Panc1 (cell line): ENCODE measurements at places on chromosomes 16 and 17. TPM values are rescaled to one million over a fixed set of nuclear protein-coding genes. Genes with fewer than 3 reads are reported as not detected.

GRCh38 chr16:84672276-84673202 is 24.2 kb downstream of the KLHL36 start:
- peak; percentile 36 for DNase-seq
- H3K27me3 ChIP-seq = no peaks in the 10 kb centered on the region
- H3K36me3 ChIP-seq = no peaks in the 10 kb centered on the region

DNA sequence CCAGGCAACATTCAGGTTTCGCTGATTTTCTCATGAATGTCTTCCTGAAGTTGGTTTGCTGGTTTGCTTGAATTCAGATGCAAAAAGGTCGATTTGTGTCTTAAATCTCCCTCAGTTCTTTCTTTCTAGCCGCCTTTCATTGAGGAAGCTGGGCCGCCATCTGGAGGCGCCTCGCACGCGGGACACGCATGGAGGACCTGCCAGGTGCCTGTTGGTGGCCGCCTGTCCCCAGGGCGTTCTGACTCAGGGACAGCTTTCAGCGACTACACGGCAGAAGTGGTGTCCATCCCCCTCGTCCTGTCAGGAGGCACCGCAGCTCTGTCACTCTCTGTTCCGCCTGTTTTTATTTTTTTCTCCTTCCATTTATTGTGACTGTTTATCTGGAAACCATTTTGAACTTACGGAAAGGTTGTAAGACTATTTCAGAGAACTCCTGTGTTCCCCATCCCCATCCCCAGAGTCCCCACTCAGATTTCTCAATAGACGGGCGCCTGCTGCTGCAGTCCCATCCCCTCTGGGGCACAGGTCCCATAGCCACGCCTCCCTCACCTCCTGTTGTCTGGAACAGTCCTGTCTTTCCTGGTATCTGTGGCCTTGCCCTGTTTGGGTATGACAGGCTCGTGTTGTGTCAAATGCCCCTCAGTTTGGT is 33.2 kb downstream of the COX4I1 start:
- no peak overlapping the region for H3K4me3 ChIP-seq
- peaks cover 5% of the 10 kb centered on the region; the same call in 1 of the 2 replicates for H3K27me3 ChIP-seq
- H3K27ac ChIP-seq = no peak overlapping the region
- no peak for DNase-seq
- no peaks in the 10 kb centered on the region for H3K4me1 ChIP-seq

GRCh38 chr17:52027620-52028295 is 130.8 kb downstream of the CA10 start:
- H3K27me3 ChIP-seq = no peaks in the 10 kb centered on the region
- DNase-seq = peak; percentile 2
- no peak overlapping the region for H3K27ac ChIP-seq
- H3K36me3 ChIP-seq = no peaks in the 10 kb centered on the region
- no peak overlapping the region for H3K4me3 ChIP-seq

GRCh38 chr17:16443511-16444257 is 28.3 kb downstream of the TRPV2 start:
- peaks cover 28% of the 10 kb centered on the region for H3K4me1 ChIP-seq
- H3K27me3 ChIP-seq = no peaks in the 10 kb centered on the region
- H3K4me3 ChIP-seq = no peak overlapping the region
- no peak for DNase-seq

GRCh38 chr16:86826941-86827340 is 248.6 kb downstream of the FOXL1 start:
- no peak overlapping the region; the same call in 1 of the 2 replicates for H3K27ac ChIP-seq
- no peak for DNase-seq
- H3K4me1 ChIP-seq = peaks cover 30% of the 10 kb centered on the region
- H3K27me3 ChIP-seq = no peaks in the 10 kb centered on the region
- no peaks in the 10 kb centered on the region for H3K36me3 ChIP-seq
- no peak overlapping the region for H3K4me3 ChIP-seq

GRCh38 chr17:74241431-74241830 is 28.1 kb downstream of the TTYH2 start:
- H3K4me3 ChIP-seq = no peak overlapping the region
- H3K27ac ChIP-seq = no peak overlapping the region
- no peaks in the 10 kb centered on the region for H3K36me3 ChIP-seq
- DNase-seq = no peak
- no peaks in the 10 kb centered on the region for H3K27me3 ChIP-seq

GRCh38 chr16:57637020-57637419 is 8.6 kb downstream of the ADGRG1 start:
- H3K36me3 ChIP-seq = no peaks in the 10 kb centered on the region
- no peaks in the 10 kb centered on the region for H3K27me3 ChIP-seq
- H3K27ac ChIP-seq = no peak overlapping the region
- H3K4me3 ChIP-seq = no peak overlapping the region

DNA sequence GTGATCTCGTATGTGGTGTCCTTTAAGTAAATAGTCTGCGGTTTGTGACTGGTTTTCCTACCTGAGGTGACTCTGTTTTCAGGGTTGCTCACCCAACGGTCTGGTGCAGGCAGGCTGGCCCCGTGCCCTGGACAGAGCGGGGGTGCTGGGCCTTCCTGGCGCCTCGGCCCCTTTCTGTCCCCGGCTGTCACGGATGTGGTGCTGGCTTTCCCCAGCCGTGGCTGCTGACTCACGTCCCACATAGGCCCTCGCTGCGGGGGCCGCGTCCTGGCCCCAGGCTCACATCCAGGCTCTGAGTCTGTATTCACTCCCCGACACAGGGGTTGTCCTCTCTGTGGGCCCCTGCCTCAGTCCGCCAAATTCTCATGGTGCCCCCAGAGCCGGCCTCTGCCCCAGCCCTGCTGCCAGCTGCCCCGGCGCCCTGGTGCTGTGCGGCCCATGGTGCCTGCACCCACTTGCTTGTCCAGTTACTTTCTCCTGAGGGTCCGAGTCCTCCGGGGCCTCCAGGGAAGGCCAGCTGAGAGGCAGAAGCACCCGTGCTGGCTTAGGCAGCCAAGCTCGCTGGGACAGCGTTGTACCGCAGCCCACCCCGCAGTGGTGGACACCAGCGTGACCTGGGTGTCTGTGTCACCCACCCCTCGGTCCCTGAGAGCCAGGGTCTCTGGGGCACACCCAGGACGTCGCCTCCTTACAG is 5.9 kb downstream of the CHMP6 start:
- no peak overlapping the region for H3K27ac ChIP-seq
- no peak overlapping the region for H3K4me3 ChIP-seq
- no peaks in the 10 kb centered on the region for H3K27me3 ChIP-seq
- H3K36me3 ChIP-seq = no peaks in the 10 kb centered on the region
- no peak for DNase-seq

DNA sequence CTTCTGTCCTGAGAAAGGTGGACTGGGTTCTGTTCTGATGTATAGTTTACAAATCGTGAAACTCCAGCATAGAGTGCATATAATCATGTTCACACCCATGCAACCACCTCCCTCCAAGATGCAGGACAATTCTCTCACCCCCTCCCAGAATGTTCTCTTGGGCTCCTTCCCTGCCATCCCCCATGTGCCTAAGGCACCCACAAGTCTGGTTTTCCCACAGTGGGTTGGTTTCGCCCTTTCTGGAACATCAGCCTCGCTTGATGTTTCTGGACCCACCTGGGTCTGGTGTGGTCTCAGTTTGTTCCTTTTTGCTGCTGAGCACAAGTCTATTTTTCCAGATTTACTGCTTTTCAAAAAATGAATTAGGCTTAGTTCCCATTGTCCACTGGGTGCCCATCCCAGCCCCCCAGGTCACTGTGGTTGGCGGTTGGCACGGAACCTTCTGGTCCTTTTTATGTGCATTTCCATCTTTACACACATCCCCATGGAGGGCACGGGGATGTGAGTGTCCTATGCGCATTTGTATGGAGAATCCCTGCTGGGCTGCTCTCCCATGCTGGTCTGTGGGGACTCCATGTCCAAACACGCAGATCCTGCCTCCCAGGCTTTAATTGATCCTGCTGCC is 19.0 kb downstream of the MAP2K3 start:
- no peaks in the 10 kb centered on the region for H3K4me1 ChIP-seq
- H3K36me3 ChIP-seq = no peaks in the 10 kb centered on the region
- no peak for DNase-seq
- no peak overlapping the region for H3K27ac ChIP-seq
- no peak overlapping the region for H3K4me3 ChIP-seq
- H3K27me3 ChIP-seq = no peaks in the 10 kb centered on the region

- no peak overlapping the region for H3K4me3 ChIP-seq
- DNase-seq = no peak
- H3K27me3 ChIP-seq = no peaks in the 10 kb centered on the region
- H3K4me1 ChIP-seq = peaks cover 38% of the 10 kb centered on the region
- no peak overlapping the region for H3K27ac ChIP-seq
These were observed 42.9 kb downstream of the PAFAH1B1 start for GRCh38 chr17:2636169-2636930.

GRCh38 chr17:59432657-59433056 is 101.2 kb downstream of the YPEL2 start:
- no peaks in the 10 kb centered on the region for H3K4me1 ChIP-seq
- H3K27me3 ChIP-seq = no peaks in the 10 kb centered on the region; the same call in 1 of the 2 replicates
- H3K27ac ChIP-seq = no peak overlapping the region
- H3K36me3 ChIP-seq = no peaks in the 10 kb centered on the region

GRCh38 chr17:67358612-67359011 is 7.8 kb downstream of the PSMD12 start:
- H3K27me3 ChIP-seq = no peaks in the 10 kb centered on the region
- H3K4me1 ChIP-seq = 0 out of 2 replicates have a peak, but pooled peaks cover 2% of the 10 kb centered on the region
- DNase-seq = no peak
- H3K4me3 ChIP-seq = no peak overlapping the region
- H3K36me3 ChIP-seq = peaks cover 12% of the 10 kb centered on the region
- no peak overlapping the region for H3K27ac ChIP-seq

DNA sequence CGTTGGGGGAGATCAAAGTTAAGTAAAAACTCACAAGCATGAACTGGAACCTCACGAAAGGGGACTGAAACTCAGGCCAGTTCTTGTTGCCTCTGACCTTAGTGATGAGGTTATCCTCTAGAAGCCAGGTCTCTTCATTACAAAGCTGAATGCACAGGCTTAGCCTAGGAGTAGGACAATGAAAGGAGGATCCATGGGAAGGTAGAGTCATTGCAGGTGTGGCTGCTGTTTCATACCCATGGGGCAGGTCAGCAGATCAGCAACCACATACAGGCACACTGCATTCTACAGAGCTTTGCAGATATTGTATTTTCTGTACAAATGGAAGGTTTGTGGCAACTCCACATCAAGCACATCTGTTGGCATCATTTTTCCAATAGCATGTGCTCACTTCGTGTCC is 341.3 kb upstream of the SOX9 start:
- no peaks in the 10 kb centered on the region; the same call in 1 of the 2 replicates for H3K27me3 ChIP-seq
- no peak for DNase-seq
- no peaks in the 10 kb centered on the region for H3K4me1 ChIP-seq
- no peaks in the 10 kb centered on the region for H3K36me3 ChIP-seq
- no peak overlapping the region for H3K27ac ChIP-seq

GRCh38 chr17:61496174-61496956 is 44.1 kb downstream of the TBX4 start:
- no peak for DNase-seq
- peak overlapping the region; percentile 48; the same call in 1 of the 2 replicates for H3K27ac ChIP-seq
- no peaks in the 10 kb centered on the region for H3K36me3 ChIP-seq
- no peaks in the 10 kb centered on the region for H3K27me3 ChIP-seq

DNA sequence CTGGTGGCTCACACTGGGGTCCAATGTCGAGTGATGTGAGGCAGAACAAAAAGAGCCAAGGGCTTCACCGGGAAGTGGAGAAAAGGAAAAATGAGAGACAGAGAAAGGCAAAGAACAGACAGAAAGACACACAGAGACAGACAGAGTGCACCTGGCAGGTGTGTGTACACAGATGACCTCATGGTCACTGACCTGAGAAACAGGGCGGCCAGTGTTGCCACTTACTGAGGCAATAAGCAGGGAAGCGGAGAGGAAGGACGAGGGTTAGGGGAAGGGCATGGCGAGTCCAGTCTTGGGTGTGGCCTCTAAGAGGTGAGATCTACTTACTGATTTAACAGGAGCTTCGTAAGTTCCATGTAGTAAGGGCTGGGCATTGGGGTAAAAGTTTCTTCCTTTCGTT is 7.5 kb downstream of the GINS2 start:
- H3K4me1 ChIP-seq = no peaks in the 10 kb centered on the region
- peaks cover 4% of the 10 kb centered on the region for H3K36me3 ChIP-seq
- DNase-seq = no peak
- H3K27ac ChIP-seq = no peak overlapping the region
- H3K4me3 ChIP-seq = no peak overlapping the region

- no peaks in the 10 kb centered on the region for H3K27me3 ChIP-seq
- H3K27ac ChIP-seq = peak overlapping the region; percentile 34; the same call in 1 of the 2 replicates
- H3K4me1 ChIP-seq = peaks cover under 1% of the 10 kb centered on the region
- DNase-seq = no peak
These were observed 4.5 kb downstream of the HERPUD1 start for GRCh38 chr16:56936491-56936890.

GRCh38 chr16:85209526-85210121 is 97.4 kb upstream of the CIBAR2 start:
- H3K27ac ChIP-seq = no peak overlapping the region
- no peak overlapping the region for H3K4me3 ChIP-seq
- H3K27me3 ChIP-seq = no peaks in the 10 kb centered on the region
- no peak for DNase-seq
- H3K36me3 ChIP-seq = no peaks in the 10 kb centered on the region
- peaks cover 23% of the 10 kb centered on the region for H3K4me1 ChIP-seq

- H3K27me3 ChIP-seq = peaks cover 16% of the 10 kb centered on the region
- peaks cover 8% of the 10 kb centered on the region; the same call in 1 of the 2 replicates for H3K4me1 ChIP-seq
These were observed 34.1 kb downstream of the CDK5R1 start for GRCh38 chr17:32520737-32521404.

GRCh38 chr16:66639091-66639885 is 34.8 kb downstream of the CMTM3 start:
- H3K4me3 ChIP-seq = no peak overlapping the region
- DNase-seq = no peak
- H3K4me1 ChIP-seq = no peaks in the 10 kb centered on the region
- H3K27me3 ChIP-seq = no peaks in the 10 kb centered on the region
- no peaks in the 10 kb centered on the region for H3K36me3 ChIP-seq

DNA sequence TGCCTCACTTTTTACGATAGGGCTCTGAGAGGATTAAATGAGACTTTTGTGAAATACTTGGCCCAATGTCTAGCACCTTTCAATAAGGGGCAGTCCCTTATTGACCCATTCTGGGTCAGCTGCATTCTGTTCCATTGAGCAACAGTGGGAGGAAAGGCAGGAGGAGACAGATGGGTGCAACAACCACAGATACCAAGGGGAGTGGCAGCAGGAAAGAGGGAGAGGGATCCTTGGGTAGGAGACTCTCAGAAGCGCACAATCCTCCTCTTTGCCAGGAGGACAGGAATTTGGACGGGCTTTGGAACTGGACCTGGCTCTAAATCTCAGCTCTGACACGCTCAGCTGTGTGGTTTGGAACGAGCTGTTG is 3.5 kb downstream of the PIPOX start:
- no peaks in the 10 kb centered on the region for H3K4me1 ChIP-seq
- H3K36me3 ChIP-seq = no peaks in the 10 kb centered on the region
- H3K27me3 ChIP-seq = peaks cover 13% of the 10 kb centered on the region
- DNase-seq = no peak
- H3K4me3 ChIP-seq = no peak overlapping the region

- H3K4me3 ChIP-seq = peak overlapping the region; percentile 80
- H3K27me3 ChIP-seq = no peaks in the 10 kb centered on the region
- H3K27ac ChIP-seq = peak overlapping the region; percentile 78
- H3K36me3 ChIP-seq = no peaks in the 10 kb centered on the region; the same call in 1 of the 2 replicates
These were observed 630 bp downstream of the GRB2 start for GRCh38 chr17:75404731-75405364.

TBC1D3B gene
- total RNA-seq = 7.4 TPM

TAOK2 gene
- 99.4 TPM for total RNA-seq

CIBAR2 gene
- total RNA-seq = not detected

C17orf67 gene
- total RNA-seq = 3.4 TPM

SMG6 gene
- total RNA-seq = 17.8 TPM

IL34 gene
- 5.8 TPM for total RNA-seq

FSCN2 gene
- total RNA-seq = 1.2 TPM

PIK3R6 gene
- not detected for total RNA-seq

HS3ST3A1 gene
- 0.31 TPM for total RNA-seq

SDK2 gene
- total RNA-seq = 0.41 TPM

RNF157 gene
- 4.0 TPM for total RNA-seq

HBA2 gene
- not detected for total RNA-seq

XYLT2 gene
- 28.5 TPM for total RNA-seq

KRT20 gene
- total RNA-seq = 0.13 TPM
